ENCODE measurements at places on chromosomes 7 and 10.

GRCh38 chr10:3199488-3199887 is 26.9 kb upstream of the PITRM1 start:
- no peak for DNase-seq

DNA sequence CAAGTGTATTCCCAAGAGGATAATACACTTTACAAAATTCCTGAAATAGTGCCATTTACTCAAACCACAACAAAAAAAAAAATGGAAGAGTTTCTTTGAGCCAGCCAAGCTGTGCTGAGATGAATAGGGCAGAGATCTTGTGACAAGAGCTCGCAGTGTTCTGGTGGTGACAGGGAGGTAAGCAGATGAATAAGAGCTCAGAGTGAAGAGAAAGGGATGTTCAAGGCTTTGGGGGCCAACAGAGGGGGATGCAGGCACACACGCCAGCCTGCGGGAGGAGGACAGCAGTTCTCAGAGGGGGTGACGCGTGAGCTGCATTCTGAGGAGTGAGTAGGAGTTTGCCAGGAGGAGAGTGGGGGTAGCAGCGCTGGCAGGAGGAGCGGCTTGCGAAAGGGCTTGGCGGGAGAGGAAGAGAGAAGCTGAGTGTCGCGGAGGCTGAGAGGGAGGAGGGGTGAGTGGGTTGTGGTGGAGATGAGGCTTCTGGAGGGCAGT is 194.4 kb upstream of the IMMP2L start:
- DNase-seq = no peak

DNA sequence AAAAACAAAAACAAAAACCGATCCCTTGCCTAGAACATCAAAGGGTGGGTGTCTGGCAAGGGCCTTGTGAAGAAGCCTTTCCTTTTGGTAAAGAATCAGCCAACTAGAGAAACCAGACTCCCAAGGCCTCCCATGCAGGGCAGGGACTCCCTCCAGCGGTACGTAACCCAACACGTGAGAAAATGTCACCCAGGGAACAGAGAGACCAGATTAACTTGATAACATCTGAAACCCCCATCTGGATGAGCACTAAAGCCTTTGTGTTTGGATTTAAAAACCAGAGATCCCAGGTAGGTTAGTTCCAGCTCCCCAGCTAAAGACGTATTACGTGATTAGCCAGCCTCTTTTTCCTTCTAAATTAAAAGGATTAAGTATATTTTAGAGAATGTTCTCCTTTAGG is 3.0 kb upstream of the HABP2 start:
- no peak for DNase-seq

GRCh38 chr10:1392127-1392526 is 335.9 kb downstream of the WDR37 start:
- DNase-seq = no peak

- DNase-seq = no peak
Observed at GRCh38 chr10:129020651-129021330, 446.2 kb upstream of the MGMT start.

- DNase-seq = no peak
Observed at GRCh38 chr7:33582104-33582503, 323.2 kb upstream of the BMPER start.

Measured in NCI-H2081 treated with DMSO at 0.1 percent for 48 hours (cell line).